ENCODE measurements at places on chromosomes 2 and 18. TPM values are rescaled to one million over a fixed set of nuclear protein-coding genes. Genes with fewer than 3 reads are reported as not detected.

- no peak for DNase-seq
Observed at GRCh38 chr2:24077879-24078278, 1.8 kb upstream of the SF3B6 start.

DNA sequence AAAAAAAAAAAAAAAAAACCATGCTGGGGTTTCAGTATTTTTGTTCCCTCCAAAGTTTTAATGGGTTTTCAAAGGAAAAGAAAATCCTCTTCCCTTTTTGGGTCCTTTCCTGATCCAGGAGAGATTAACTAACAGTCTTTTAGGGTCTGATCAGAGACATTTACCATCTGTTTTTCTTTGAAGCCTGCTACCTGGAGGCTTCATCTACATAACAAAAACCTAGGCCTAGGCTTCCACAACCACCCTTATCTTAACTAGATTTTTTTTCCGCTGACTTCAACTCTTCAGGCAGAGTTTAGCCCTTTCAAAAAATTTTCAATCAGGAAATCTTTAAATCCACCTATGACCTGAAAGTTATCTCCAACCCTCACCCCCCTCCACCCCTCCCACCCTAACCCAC, 154.7 kb downstream of the MBD2 start:
- no peak for DNase-seq

GRCh38 chr2:173402405-173402974, 47.8 kb downstream of the CDCA7 start:
- peak; percentile 85 for DNase-seq

GRCh38 chr2:96819128-96819875, 3.2 kb downstream of the CNNM3 start:
- no peak for DNase-seq

DNA sequence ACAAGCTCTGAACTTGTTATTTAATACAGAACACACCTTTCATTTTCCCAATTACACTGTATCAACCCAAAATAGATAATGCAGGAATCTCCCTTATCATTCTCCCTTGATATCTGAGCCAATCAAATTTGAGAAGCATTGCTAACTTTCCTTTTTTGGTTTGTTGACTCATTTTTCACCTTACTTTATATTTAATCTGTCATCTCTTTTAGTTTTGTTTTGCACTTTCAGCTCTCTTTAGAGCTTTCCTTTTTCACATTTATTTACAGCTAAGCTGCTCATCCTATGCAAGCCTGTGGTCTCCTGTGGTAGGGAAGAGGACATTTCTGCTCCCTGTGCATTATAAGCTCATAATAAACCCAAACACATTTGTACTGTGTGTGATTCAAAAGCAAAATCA, 50.1 kb downstream of the ITGAV start:
- no peak for DNase-seq

DNA sequence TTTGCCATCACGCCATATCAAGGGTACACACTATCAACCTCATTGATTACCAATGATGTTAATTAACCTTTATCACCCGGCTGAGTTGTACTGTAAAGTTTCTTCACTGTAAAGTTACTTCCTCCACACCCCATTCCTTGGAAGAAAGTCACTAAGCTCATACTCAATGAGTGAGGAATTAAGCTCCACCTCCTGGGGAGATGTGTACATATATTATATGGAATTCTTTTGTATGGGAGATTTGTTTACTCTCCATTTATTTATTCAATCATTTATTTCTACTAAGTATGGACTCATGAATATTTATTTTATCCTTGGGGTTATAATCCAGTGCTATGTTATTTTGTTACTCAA, 56.8 kb downstream of the C2orf74 start:
- DNase-seq: no peak

- DNase-seq: no peak
Observed at GRCh38 chr18:63679820-63680606, 18.3 kb upstream of the SERPINB3 start.

DNA sequence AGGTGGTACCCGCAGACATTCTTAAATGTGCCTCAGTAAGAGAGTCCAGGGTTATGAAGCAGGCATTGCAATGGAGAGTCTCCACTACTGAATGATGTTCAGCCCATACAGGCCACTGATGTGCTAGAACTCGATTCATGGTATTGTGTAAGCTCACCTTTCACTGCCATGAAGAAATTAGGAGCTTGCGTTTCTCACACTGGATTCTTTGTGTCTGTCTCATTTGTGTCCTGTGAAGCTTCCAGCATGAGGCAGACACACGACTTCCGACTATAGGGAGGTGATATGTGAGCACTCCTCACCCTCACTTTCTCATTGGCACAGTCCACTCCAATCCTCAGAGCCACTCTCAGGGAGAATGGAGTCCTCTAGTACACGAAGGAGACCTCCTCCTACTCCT, 677.4 kb upstream of the RAB6C start:
- DNase-seq: no peak

GRCh38 chr2:40106061-40106460, 327.0 kb upstream of the THUMPD2 start:
- DNase-seq: no peak

DNA sequence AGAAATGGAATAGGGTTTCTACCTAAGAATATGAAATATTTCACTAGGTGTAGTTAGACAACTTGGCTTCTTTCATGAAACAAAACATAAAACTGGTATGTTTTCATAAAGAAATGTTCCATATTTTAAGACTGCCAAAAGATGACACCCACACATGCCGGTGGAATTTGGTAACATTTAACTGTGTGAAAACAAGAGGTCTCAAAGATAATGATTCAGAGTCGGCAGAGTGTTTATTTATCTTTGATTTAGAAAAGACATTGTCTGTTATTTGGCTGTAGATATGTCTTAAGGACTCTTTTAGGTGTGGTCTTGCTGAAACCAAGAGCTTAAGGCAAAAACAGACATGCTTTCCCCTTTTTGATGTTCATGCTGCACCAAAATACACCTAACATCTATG, 63.5 kb upstream of the FN1 start:
- no peak for DNase-seq

DNA sequence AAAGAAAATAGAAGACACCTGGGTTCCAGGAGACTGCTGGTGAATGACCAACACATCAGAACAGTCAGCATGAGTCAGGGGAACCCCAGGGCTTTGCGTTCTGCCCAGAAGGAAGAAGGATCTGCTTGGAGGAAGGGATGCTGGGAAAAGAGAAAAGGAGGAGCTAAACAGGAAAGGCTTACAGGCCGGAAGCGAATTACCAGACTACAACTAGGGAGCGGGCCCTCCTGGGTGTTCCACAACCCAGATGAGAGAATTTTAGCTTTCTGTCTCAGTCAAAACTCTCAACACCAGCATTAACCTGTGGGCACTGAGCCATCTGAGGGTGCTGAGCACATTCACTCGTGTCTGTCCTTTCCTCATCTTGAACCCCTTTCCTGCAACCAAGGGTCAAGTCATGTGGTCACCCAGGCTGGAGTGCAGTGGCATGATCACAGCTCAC, 19.2 kb downstream of the CDC42EP3 start:
- no peak for DNase-seq

GRCh38 chr2:173961346-173961705, 3.8 kb downstream of the SP3 start:
- no peak for DNase-seq

- peak; percentile 35 for DNase-seq
Observed at GRCh38 chr2:216740557-216741222, 45.3 kb upstream of the IGFBP5 start.

- DNase-seq: no peak
Observed at GRCh38 chr2:88810488-88810887, 119.0 kb downstream of the RPIA start.

DNA sequence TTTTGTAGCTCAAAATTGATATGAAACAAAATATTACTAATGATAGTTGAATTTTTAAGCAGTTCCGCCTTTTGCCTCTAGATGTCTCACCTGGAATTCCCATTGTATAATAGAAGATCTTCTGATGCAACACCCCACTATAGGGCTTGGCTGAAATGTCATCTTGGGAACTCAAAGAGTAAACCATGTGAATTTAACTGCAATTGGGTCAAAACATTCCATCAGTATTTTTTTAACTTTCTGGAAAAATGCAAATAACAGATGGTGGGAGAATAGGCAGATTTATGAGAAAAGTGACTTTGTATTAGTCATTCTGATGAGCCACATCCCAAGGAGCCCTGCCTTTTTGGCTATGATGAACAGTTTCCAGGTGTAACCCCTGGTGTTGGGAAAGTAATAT, 489.9 kb downstream of the NYAP2 start:
- DNase-seq: no peak

- DNase-seq: no peak
Observed at GRCh38 chr2:152924722-152925121, 206.3 kb downstream of the ARL6IP6 start.

GRCh38 chr2:78718024-78718423, 307.5 kb upstream of the REG3G start:
- DNase-seq: no peak

GRCh38 chr2:217755027-217755745, 247.6 kb downstream of the TNS1 start:
- DNase-seq: no peak

- no peak for DNase-seq
Observed at GRCh38 chr2:241352227-241352626, 3.9 kb upstream of the FARP2 start.

DNA sequence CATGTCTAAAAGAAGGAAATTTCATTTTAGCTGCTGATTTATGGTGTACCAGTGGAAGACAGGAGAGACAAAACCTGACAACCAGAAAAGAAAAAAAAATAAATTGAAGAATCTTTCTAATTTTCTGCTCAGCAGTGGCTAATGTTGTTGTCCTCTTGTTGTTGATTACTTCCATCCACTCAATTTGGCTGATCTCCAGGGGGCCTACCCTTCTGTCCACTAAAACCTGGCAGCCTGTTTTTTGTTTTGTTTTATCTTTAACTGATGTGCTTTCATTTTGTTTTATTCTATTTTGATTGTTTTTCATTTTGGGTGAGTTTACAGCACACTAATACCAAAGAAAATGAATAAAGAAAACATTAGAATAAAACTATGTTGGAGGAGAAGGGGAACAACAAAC, 27.4 kb downstream of the TFPI start:
- no peak for DNase-seq

DNA sequence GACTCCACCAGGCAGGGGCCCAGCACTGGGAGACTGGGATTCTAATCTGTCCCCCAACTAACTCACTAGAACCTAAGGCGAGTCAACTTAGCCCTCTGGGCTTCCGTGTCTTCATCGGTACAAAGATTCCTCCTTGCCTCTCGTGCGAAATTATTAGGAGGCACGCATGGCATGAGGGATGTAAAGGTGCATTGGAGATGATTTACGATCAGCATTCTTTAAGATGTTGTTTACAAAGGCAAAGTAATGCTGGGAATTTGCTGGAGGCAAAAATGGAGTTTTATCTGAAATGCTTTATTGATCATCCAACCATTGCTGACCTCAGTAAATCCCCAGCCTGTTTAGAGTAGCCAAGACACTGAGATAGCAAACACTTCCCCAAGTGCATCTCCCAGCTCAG, 171.8 kb upstream of the KLHL29 start:
- no peak for DNase-seq

- no peak for DNase-seq
Observed at GRCh38 chr2:65390134-65390533, 42.3 kb downstream of the SPRED2 start.

DNA sequence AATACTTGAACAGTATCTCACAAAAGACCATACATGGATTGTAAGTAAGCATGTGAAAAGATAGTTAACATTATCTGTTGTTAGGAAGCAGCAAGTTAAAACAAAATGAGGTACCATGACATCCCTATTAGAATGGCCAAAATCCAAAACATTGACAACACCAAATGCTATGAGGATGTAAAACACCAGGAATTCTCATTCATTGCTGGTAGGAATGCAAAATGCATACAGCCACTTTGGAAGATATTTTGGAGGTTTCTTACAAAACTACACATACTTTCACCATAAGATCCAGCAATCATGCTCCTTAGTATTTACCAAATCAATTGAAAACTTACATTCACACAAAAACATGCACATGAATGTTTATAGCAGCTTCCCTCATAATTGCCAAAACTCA, 30.9 kb upstream of the ICOS start:
- no peak for DNase-seq

GRCh38 chr2:161128885-161129284, 31.3 kb upstream of the TANK start:
- no peak for DNase-seq

GRCh38 chr2:6948677-6949351, 31.6 kb downstream of the RNF144A start:
- no peak for DNase-seq

- peak; percentile 88 for DNase-seq
Observed at GRCh38 chr2:226800941-226801784, 1.5 kb upstream of the IRS1 start.

DNA sequence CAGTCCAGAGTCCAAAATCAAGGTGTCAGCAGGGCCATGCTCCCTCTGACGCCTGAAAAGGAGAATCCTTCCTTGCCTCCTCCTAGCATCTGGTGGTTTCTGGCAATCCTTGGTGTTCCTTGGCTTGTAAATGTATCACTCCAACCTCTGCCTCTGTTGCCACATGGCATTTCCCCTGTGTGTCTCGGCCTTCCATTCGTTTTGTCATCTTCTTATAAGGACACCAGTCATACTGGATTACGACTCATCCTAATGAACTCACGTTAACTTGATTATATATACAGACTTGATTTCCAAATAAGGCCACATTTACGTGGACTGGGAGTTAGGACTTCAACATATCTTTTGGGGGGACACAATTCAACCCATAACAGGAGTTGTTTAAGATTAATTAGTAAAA, 15.8 kb downstream of the PMAIP1 start:
- no peak for DNase-seq

GRCh38 chr18:23552505-23552904, 33.8 kb downstream of the NPC1 start:
- no peak for DNase-seq

GRCh38 chr2:177211576-177212105, 953 bp upstream of the HNRNPA3 start:
- no peak for DNase-seq

Gene HTR2B
- 1.4 TPM for total RNA-seq

Gene C2orf80
- not detected for total RNA-seq

Gene TLX2
- not detected for total RNA-seq

Gene TEKT4
- total RNA-seq: not detected

Gene KIF1A
- 1.6 TPM for total RNA-seq

Gene COLEC12
- total RNA-seq: 7.6 TPM

Gene TAF1B
- 7.9 TPM for total RNA-seq

Gene APLF
- 5.0 TPM for total RNA-seq

Gene YES1
- 31.5 TPM for total RNA-seq

Gene VWC2L
- not detected for total RNA-seq

Gene NR4A2
- total RNA-seq: 4.0 TPM
